Stimulated activated CD4-positive, alpha-beta T cell treated with anti-CD3 and anti-CD28 coated beads, Interleukin-2, amount 100 ng/mL, for 24 hours (primary cell): ENCODE measurements at places on chromosomes 3 and 15.

GRCh38 chr15:29699791-29700190 is 122.5 kb downstream of the TJP1 start:
- no peak for DNase-seq

DNA sequence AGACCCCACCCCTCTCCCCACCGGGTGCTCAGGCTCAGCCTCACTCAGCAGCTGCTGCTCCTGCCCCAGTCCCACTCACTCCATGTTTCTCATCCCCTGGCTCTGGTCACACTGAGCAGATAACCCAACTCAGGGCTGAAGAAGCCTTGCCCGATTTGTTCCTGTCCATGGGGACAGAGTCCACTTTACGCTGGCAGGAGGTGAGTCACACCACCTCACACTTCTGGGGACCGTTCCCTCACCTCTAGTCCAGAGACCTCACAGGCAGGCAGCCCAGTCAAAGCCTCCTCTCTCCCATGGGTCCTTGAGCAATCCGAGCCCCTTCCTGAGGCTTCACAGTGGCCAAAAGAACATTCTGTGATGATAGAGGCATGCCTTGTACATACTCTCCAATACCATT is 1.4 kb downstream of the CIDEC start:
- no peak for DNase-seq

- no peak for DNase-seq
These were observed 1.4 kb upstream of the CLEC3B start for GRCh38 chr3:45024542-45025255.

DNA sequence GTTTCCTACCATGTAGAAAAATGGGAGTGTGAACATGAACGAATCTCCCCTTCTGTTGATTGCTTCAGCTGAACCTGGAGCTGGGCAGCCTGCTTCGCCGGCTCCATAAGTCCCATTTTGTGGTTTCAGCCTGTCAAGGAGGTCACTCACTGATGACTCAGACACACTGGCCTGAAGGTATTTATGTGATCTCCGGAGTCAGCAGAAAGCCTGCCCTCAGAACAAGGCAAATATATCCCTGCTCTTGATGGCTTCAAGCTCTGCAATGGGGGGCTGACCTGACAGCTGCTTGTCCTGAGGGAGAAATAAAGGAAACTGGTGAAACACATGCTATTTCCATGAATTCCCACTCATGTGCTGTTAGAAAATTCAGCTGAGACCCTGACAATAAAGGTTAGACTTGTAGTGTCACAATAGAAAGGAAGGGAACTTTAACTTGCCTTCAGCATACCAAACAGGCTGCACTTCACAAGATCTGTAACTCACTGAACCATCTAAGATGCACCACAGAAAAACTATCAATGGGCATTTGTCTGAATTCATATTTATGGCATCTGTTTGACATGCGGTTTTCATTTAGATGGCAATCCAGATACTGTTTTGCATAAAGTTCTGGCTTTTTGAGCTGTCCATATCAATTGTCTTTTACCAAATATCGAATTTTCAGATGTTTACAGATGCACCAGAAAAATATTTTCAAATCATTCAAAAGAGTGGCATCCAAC is 282.0 kb upstream of the VEPH1 start:
- no peak for DNase-seq

DNA sequence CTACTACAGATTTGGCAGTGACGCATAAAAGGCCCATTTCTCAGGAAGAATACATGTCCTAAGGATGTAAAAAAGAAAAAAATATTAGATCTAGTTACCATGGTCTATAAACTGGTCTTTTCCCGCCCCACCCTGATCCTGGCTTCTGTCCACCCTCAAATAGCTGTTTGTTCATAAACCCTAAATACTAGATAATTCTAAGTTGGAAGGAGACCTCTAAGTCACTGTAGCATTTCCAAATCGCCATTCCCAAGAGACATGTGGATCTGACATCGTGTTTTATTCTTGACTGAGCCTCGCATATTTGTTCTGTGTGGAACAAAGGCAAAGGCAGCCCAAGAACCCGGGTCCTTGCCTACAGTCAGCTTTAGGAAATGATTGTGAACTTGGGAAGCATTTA is 49.0 kb downstream of the LMCD1 start:
- no peak for DNase-seq

- DNase-seq, result peak; percentile 7
These were observed 384.4 kb upstream of the C2CD4B start for GRCh38 chr15:62549345-62549970.

GRCh38 chr15:82647045-82647834 is at the start of gene CPEB1:
Gene CPEB1, minus strand, starts transcription at chr15:82647363. Its CDS starts 18,904 bp downstream, at chr15:82628459.
- peak; percentile 55 for DNase-seq

GRCh38 chr3:73580343-73580742 is 44.4 kb downstream of the PDZRN3 start:
- DNase-seq, result no peak

- DNase-seq, result no peak
These were observed 61.1 kb upstream of the MLF1 start for GRCh38 chr3:158509891-158510290.

DNA sequence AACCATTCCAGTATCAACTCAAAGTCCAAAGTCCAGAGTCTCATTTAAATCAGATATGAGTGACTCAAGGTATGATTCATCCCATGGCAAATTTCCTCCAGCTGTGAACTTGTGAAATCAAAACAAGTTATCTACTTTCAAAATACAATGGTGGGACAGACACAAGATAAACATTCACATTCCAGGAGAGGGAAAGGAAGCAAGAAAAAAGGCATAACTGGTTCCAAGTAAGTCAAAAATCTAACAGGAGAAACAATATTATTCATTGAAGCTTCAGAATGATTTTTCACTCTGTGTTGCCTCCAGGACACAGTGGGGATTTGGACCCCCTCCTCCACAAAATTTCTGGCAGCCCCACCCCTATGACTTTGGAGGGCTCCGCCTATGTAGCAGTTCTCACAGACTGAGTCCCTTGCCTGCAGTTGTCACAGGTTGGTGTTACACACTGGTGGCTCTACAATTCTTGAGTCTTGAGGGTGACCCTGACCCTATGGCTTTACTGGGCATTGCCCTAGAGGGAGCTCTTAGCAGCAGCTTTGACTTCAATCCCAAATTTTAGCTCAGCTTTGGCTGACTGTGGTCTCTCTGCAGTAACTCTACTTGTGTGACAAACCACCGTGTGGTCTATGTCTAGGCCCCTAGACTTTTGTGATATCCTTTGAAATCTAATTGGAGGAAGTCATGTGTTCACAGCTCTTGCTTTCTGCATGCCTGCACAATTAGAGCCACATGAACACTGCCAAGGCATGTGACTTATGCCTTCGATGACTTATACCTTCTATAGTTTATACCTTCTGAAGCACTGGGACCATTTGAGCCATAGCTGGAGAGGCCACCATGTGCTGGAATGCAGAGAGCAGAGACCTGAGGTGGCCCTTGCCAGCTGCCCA is 644.2 kb downstream of the GRM7 start:
- DNase-seq, result no peak

GRCh38 chr3:50189274-50189673 is 2.1 kb upstream of the GNAT1 start:
- peak; percentile 38 for DNase-seq

- DNase-seq, result no peak
These were observed 104.1 kb downstream of the ALCAM start for GRCh38 chr3:105470851-105471250.

GRCh38 chr15:54840621-54841398 is 355.9 kb downstream of the RSL24D1 start:
- no peak for DNase-seq

DNA sequence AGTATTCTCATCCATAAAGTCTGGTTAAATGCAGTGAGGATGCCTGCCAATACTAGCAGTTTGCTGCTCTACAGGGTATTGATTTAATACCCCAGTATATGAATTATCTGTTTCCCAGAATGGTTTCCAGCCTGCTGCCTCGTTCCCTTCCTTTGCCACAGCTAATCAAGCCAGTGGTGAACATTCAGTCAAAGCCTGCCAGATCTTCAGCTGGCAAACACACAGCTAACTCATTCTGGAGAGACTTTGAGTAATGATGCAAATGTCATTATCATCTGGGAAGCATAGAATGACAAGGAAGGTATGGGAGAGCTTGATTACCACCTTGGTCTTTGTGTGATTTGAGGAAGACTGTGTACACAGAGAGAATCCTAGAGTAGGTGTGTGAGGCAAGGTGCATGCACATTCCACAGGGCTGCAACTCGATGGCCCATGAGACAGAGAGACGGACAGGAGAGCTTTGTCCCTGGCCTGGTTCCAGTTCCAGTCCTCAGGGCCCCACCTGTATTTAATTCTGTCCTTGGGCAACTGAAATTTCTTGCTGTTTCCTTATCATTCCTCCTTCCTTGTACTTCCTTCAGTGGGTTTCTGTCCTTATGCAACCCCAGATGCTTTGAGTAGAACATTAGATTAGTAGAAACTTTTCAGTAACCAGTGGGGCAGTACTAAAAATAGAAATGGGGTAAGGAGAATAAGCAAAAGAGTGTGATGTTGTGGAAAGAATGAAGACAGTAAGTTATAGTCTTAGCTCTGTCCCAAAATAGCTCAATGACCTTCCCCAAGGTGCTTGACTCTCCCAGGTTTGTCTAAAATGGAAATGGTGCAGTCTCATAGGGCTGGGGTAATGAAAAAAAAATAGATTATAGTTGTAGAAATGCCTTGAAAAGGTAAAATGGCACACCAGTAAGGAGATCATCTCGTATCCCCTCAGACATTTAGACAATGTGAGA is 72.5 kb downstream of the MITF start:
- DNase-seq, result no peak

DNA sequence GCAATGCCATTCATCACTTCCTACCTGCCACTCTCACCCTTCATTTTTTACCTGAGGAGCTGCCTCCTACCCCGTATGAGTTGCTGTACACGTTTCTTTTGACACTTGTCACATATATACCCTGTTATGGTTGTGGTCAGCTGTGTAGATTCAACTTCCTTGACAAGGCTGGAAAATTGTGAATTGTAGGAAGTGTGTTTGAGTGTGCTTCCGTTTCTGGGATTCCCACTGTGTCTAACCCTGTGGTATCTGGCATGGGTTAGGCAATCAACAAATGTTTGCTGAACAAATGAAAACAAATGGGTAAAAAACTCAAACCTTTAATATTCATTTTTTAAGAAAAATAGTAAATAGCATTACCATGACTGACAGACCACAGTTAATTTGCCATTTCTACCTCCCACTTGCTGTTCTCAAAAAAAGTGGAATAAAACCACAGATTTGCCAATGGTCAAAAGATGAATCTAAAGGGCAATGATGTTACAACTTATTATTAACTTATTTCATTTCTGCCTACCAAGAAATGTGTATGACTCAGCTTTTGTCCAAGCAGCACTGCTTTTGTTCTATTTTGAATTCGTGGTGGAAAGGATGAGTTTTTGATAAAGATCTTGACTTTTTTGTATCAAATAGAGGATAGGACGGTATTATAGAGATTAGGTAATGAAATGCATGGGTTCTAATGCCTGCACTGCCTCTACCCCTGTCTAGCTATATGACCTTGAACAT is 404.6 kb downstream of the LPP start:
- DNase-seq, result no peak

DNA sequence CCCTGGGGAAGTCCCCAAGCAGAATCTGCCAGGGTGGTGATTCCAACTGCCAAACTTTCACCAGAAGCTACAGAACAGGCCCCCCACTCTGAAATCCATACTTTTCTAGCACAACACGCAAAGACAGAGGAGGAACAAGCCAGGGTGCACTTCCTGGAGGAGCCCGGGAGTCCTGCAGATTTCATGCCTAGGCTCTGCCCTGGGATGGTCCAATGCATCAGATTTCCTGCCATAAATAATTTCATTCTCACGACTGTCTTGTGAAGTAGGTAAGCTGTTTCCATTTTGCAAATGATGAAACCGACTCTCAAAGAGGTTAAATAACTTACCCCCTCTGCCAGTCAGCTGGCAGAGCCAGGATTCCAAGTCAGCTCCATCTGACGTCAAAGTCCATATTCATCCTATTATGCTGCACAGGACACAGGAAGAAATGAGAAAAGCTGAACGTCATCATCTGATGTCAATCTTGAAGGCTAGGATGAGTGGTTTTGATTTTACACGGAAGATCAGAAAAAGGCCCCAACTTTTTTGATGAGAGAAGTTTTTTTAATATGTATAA is 134.8 kb upstream of the IGF1R start:
- DNase-seq, result no peak

- DNase-seq, result no peak
These were observed 19.6 kb downstream of the PLXNA1 start for GRCh38 chr3:127002195-127003174.

- no peak for DNase-seq
These were observed 731.7 kb downstream of the NSUN3 start for GRCh38 chr3:94794563-94794962.

GRCh38 chr3:142604940-142605339 is 8.7 kb downstream of the PLS1 start:
- no peak for DNase-seq

DNA sequence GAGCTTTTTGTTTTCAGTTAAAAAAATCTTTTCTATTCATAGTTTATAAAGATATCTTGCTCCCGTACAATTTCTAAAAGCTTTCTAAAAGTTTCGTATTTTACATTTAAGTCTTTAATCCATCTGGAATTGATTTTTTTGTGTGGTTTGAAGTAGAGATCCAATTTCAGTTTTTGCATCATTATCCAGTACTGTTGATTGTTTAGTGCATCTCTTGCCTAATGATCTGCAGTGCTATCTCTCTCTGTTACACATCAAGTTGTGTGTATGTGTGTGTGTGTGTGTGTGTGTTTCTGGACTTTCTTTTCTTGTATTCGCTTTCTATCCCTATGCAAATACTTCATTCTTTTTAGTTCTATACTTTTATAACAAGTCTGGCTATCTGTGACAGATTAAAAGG is 605.8 kb upstream of the DPPA4 start:
- DNase-seq, result no peak

- no peak for DNase-seq
These were observed 513.9 kb downstream of the NLGN1 start for GRCh38 chr3:173911446-173911845.

DNA sequence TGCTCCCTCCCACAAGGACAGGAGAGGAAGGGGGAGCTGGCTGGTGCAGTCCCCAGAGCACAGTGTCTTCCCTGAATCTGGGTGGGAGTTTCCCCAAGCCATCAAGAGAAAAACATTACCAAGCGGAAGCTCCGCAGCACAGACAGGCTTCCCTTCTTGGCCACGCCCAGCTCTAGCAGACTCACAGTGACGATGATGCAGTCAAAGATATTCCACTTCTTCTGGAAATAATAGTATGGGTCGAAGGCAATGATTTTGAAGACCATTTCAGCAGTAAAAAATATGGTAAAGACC is 76.7 kb downstream of the SCN10A start:
- DNase-seq, result no peak

DNA sequence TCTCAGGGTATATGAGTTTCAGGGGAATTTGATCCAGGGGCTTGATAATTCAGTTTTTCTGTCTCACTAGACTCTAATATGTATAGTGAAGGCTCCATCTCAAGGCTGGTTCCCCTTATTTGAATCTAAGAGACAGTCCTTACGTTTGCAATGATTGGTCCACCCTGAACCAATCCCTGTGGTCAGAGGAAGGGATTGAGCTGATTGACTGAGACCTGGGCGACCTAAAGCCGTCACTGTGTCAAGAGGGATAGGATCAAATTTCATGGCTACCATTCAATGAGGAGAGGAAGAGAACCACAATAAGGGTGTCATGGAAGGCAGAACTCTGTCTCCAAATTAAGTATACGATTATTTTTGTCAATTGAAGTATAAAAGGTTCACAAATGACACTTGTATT is 16.3 kb downstream of the NUDT16 start:
- DNase-seq, result no peak
